ENCODE measurements at places on chromosomes 16 and 17.

- H3K36me3 ChIP-seq: peaks cover 3% of the 10 kb centered on the region
- no peak for DNase-seq
- peak overlapping the region; percentile 61 for H3K4me3 ChIP-seq
- no peak overlapping the region for H3K27ac ChIP-seq
Observed at GRCh38 chr17:63552211-63552610, 1.9 kb downstream of the DCAF7 start.

GRCh38 chr17:45812102-45812501, 28.0 kb downstream of the CRHR1 start:
- peaks cover 5% of the 10 kb centered on the region for H3K27me3 ChIP-seq
- H3K4me3 ChIP-seq: no peak overlapping the region
- DNase-seq: no peak
- no peaks in the 10 kb centered on the region for H3K36me3 ChIP-seq
- H3K27ac ChIP-seq: no peak overlapping the region
- H3K4me1 ChIP-seq: no peaks in the 10 kb centered on the region

DNA sequence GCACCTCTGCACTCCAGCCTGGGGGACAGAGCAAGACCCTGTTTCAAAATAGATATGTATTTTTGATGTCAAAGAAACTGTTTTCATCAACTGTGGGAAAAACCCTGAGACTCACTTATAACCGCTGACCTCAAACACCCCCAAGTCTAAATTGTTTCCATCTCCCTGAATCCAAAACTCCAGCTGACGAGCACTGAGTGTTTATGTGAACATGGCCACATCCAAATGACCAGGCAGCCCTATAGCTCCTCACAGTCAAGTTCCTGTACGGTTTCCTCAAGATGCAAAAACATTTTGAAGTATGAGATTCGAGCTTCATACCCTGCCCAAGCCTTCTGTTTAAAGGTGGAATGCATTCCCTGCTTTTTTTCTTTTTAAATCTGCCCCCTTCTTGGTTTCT, 45.3 kb upstream of the ZCCHC14 start:
- H3K4me3 ChIP-seq: no peak overlapping the region
- no peak overlapping the region for H3K27ac ChIP-seq
- H3K36me3 ChIP-seq: no peaks in the 10 kb centered on the region

- no peaks in the 10 kb centered on the region for H3K4me1 ChIP-seq
- no peaks in the 10 kb centered on the region for H3K27me3 ChIP-seq
- no peak for DNase-seq
- no peak overlapping the region for H3K27ac ChIP-seq
Observed at GRCh38 chr17:63349478-63350000, 96.6 kb downstream of the CYB561 start.

DNA sequence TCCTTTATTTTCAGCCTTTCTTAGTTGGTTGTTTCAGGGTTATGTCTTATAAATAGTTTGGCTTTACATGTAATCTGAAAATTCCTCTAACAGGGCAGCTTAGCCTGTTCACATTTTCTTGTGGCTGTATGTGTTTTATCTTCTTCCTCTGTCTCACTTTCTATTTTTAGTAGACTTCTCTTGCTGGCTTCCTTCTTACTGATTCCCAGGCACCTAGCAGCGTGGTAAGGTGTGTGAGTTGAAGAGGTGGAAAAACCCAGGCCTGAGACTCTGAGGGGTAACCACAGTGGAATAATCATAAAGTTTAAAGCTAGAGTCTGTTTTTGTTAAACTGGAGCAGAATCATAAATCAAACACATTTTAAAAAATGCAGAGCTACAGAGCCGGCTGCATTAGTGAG, 190.9 kb downstream of the LGALS9B start:
- no peak for DNase-seq
- no peak overlapping the region for H3K27ac ChIP-seq
- H3K27me3 ChIP-seq: no peaks in the 10 kb centered on the region
- H3K4me1 ChIP-seq: no peaks in the 10 kb centered on the region

DNA sequence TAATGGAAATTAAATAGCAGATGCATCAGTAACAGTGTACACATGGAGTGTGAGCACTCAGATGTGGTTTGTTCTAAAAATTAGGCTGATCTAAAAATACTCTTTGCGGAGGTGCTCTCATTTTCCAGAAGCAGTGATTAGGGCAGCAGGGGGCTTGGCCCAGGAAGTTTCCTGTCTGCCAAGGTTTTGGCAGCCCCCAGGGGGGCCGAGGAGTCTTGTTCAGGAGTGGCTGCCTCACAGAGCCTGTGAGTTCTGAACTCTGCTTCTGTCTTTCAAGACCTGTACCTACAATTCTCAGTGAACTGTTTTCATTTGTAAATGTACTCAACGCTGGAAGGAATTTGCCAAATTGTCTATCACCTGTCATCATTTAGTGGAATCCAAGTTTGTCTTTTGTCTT, 388.4 kb upstream of the CDH11 start:
- no peaks in the 10 kb centered on the region for H3K27me3 ChIP-seq
- H3K4me1 ChIP-seq: no peaks in the 10 kb centered on the region
- no peaks in the 10 kb centered on the region for H3K36me3 ChIP-seq
- H3K4me3 ChIP-seq: no peak overlapping the region

- H3K36me3 ChIP-seq: no peaks in the 10 kb centered on the region
- DNase-seq: no peak
- no peaks in the 10 kb centered on the region for H3K27me3 ChIP-seq
- H3K4me1 ChIP-seq: no peaks in the 10 kb centered on the region
- no peak overlapping the region for H3K4me3 ChIP-seq
- H3K27ac ChIP-seq: no peak overlapping the region
Observed at GRCh38 chr16:31397096-31397660, 4.0 kb downstream of the ITGAD start.

GRCh38 chr17:39092692-39093230, 58.7 kb downstream of the PLXDC1 start:
- no peak overlapping the region for H3K27ac ChIP-seq
- H3K4me1 ChIP-seq: no peaks in the 10 kb centered on the region
- no peak for DNase-seq
- H3K4me3 ChIP-seq: no peak overlapping the region

GRCh38 chr17:27868565-27868964, 24.6 kb downstream of the LYRM9 start:
- H3K27ac ChIP-seq: no peak overlapping the region
- DNase-seq: no peak
- no peak overlapping the region for H3K4me3 ChIP-seq
- H3K36me3 ChIP-seq: no peaks in the 10 kb centered on the region
- H3K4me1 ChIP-seq: peaks cover 12% of the 10 kb centered on the region
- no peaks in the 10 kb centered on the region for H3K27me3 ChIP-seq

DNA sequence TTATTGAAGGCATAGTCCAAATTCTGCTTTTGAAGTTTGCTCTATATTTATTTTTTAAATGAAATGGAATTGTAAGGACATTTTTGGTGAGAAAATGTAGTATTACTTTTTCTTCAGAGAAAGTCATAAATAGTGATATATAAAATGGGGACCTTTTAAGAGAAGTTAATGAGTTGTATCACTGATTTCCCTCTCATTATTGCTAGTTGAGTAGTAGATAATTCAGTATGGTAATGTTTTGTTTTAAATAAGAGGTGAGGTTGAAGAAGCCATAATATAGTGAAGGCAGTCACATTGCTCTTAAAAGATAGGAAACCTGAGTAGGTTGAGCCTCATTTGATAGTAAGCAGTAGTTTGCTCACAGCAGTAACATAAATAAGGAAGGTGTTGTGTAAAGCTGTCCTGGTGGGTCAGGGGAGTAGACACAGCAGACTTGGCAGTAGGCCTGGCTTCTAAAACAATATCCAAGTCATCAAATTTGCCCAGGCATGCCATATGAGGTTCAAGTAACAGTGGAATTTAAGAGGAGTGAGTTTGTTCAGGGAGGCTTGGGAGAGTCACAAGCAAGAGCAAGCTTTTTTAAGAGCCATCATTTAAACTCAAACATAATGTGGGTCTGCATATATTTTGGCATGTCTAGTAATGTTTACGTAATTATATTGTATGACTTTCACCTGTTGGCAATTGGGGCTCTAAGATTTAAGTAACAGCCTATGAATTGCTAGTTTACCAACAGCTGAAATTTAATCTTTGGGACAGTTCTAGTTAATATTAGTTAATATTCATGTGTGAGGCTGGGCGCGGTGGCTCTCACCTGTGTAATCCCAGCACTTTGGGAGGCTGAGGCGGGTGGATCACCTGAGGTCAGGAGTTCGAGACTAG, 6.5 kb downstream of the NFATC3 start:
- peak overlapping the region; percentile 64 for H3K27ac ChIP-seq
- no peaks in the 10 kb centered on the region for H3K36me3 ChIP-seq
- H3K4me3 ChIP-seq: no peak overlapping the region
- H3K27me3 ChIP-seq: no peaks in the 10 kb centered on the region

DNA sequence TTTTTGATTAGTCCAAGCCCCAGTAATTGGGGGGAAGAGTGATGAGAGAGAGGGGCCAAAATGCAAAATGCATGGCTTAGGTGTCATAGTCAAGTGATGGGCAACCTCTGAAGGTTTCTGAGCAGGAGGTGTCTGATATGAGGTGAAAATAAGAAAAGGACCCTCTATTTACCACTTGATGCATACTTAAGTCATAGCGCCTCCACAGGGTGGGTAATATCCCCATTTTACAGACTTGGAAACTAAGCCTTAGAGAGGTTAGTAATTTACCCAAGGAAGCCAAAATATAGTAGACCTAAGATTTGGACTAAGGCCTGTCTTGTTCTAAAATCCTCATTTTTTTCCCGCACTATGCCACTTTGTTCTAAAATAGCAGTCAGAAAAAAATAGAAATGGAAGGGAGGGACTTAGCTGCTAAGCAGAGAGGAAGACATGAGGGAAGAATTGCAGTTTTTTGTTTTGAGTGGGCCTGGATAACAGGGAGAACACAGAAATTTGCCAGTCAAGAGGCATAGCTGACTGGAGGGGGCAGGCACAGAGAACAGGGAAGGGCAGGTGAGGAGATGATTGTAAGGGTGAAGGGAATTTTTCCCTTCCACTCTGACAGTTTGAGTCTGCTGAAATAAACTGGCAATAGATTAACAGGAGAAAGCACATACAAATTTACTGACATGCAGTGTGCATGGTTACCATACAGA, 2.3 kb upstream of the GRB2 start:
- H3K36me3 ChIP-seq: no peaks in the 10 kb centered on the region
- no peak overlapping the region for H3K4me3 ChIP-seq
- H3K4me1 ChIP-seq: peaks cover 12% of the 10 kb centered on the region
- H3K27me3 ChIP-seq: no peaks in the 10 kb centered on the region
- no peak for DNase-seq

DNA sequence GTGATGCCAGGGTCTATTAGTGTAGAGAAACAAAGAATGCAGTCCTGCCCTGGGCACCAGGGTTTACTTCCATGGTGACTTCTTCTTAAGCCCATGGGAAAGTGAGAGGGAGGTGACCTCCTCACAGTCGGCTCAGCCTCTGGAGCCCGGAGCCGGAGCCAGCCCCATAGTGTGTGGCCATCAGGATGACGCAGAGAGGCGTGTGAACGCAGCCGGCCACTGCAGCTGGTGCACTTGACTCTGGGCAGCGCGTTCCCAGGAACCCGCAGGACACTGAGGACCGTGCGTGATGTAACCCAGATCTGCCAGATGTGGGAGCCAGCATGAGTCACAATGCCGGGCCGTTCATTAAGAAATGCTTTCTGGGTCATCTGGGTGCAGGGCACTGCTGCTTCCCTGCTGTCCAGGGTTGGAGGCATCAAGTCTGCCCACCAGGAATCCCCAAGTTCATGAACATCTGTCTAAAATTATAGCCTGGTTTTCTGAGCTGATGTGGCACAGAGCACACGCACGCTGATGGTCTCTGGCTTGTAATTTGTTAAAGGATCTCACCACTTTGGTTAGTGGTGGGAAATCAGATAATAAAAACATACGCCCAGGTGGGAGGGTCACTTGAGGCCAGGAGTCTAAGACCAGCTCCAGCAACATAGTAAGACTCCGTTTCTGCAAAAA, 114.1 kb downstream of the PITPNC1 start:
- H3K4me1 ChIP-seq: peaks cover 20% of the 10 kb centered on the region
- H3K27ac ChIP-seq: no peak overlapping the region

DNA sequence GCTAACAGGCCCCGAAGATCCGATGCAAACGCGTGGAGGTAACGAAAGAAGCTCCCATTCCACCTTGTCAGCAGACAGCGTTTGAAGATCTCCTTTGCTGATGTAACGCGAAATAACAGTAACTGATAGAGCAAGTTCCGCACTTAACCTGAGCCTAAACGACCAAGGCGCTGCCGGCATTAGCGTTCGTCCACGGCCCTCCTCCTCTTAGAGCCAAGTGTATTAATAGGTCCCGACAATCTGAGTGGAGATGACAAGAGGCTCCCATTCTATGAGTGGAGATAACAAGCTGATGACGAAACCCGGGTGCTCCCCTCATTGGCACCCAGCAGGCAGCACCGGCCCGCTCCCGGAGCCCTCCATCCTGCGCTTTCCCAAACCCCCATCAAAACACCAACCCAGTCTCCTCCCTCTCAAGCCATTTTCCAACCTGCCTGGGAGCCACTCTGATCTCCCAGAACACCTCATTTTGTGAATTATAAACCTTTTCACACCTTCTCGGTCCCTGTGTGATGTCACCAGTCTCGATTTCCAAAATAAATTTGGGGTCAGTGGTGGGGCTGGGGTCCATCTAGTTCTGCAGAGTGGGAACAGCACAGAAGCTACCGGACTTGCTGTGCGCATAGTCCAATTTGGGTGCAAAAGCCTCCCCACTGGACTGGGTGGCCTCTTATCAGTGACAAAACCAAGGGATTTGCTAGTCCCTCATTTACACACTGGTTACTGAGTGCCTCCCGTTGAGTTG, 35.4 kb upstream of the ARL4D start:
- no peaks in the 10 kb centered on the region for H3K27me3 ChIP-seq
- no peak overlapping the region for H3K4me3 ChIP-seq
- H3K36me3 ChIP-seq: no peaks in the 10 kb centered on the region
- no peak for DNase-seq

DNA sequence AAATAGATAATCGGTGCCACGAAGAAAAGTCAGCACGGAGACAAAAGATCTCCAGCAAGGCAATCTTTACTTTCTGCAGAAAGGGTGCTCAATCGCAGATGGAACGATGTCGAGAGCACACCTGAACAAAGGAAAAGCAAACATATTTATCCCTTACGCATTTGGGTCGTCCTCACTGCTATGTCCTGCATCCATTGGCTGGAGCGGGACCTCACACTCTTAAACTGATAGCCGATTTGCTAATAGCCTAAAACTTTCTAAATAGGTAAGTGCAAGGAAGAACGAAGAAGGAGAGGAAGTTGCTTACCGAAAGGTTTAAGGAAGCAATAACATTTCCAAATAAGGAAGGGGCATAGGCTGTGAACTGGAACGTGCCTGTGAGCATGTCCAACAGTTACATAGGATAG, 1.2 kb upstream of the AKAP10 start:
- no peak for DNase-seq
- H3K27ac ChIP-seq: no peak overlapping the region
- no peak overlapping the region for H3K4me3 ChIP-seq
- peaks cover 8% of the 10 kb centered on the region for H3K4me1 ChIP-seq
- H3K36me3 ChIP-seq: no peaks in the 10 kb centered on the region

GRCh38 chr17:4409659-4410058, 24.1 kb upstream of the SPNS3 start:
- H3K4me1 ChIP-seq: peaks cover 24% of the 10 kb centered on the region
- no peak overlapping the region for H3K27ac ChIP-seq
- H3K4me3 ChIP-seq: no peak overlapping the region
- peak; percentile 56 for DNase-seq
- no peaks in the 10 kb centered on the region for H3K36me3 ChIP-seq
